Mammary epithelial cell (primary cell): ENCODE measurements at places on chromosomes 1 and 21. TPM values are rescaled to one million over a fixed set of nuclear protein-coding genes. Genes with fewer than 3 reads are reported as not detected.

Gene ZYG11B
- total RNA-seq, result 42.0 TPM

Gene SPTA1
- total RNA-seq, result not detected in 2 replicates

Gene LCE3E
- not detected in 2 replicates for total RNA-seq

Gene WNT9A
- 7.2 TPM for total RNA-seq

Gene PRPF38B
- total RNA-seq, result 52.2 and 57.3 TPM in 2 replicates

Gene NGF
- 0.17 TPM for total RNA-seq

Gene NTNG1
- total RNA-seq, result 1.2 TPM

Gene KRTAP7-1
- total RNA-seq, result not detected in 2 replicates

Gene GCLM
- 129 TPM for total RNA-seq

Gene GBP6
- 1.0 and 3.7 TPM in 2 replicates for total RNA-seq

Gene CZIB
- total RNA-seq, result 24.8 TPM

Gene LRP8
- 21.5 and 50.1 TPM in 2 replicates for total RNA-seq

Gene LIPI
- not detected for total RNA-seq

Gene ZNF692
- 39.9 and 48.5 TPM in 2 replicates for total RNA-seq

Gene IGFN1
- total RNA-seq, result 0.61 and 1.7 TPM in 2 replicates

Gene OR2T29
- total RNA-seq, result not detected in 2 replicates

Gene TMIGD3
- total RNA-seq, result not detected in 2 replicates

Gene STXBP3
- 45.4 and 46.9 TPM in 2 replicates for total RNA-seq

Gene TRIM17
- total RNA-seq, result 1.9 and 3.2 TPM in 2 replicates

Gene MCOLN3
- total RNA-seq, result 21.2 TPM

Gene CR1
- total RNA-seq, result not detected in 2 replicates
